CD8-positive, alpha-beta T cell (primary cell): ENCODE measurements at places on chromosomes 6 and 20. TPM values are rescaled to one million over a fixed set of nuclear protein-coding genes. Genes with fewer than 3 reads are reported as not detected.

Gene DPPA5
- total RNA-seq: not detected

Gene FLRT3
- total RNA-seq: not detected

Gene KIF25
- total RNA-seq: 0.33 TPM

Gene VWA7
- total RNA-seq: 1.2 TPM

Gene DLL1
- total RNA-seq: 19.9 TPM

Gene SPDEF
- total RNA-seq: 0.43 TPM

Gene RPS6KA2
- total RNA-seq: 2.2 TPM

Gene PGBD1
- 0.95 TPM for total RNA-seq

Gene FAM110A
- total RNA-seq: 7.7 TPM

Gene CRIP3
- 0.64 TPM for total RNA-seq

Gene PRPF6
- total RNA-seq: 51.9 TPM
